ENCODE measurements at places on chromosomes 13 and 19.

DNA sequence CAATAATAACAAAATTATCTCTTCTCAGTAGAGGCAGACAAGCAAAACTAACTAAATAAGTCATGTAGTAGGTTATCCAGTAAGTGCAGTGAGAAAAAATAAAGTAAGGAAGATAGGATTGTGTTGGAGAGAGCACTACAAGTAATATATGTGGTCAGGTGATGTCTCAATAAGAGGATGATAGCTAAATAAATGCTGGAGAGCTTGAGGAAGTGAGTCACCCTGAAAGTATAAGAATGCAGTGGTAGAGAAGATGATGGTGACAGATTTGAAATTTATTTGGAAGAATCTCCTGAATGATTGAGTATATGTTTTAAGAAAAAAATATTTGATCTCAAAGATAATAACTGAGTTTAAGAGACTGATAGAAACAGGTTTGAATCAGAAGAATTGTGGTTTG is 152.2 kb upstream of the PRR20A start:
- no peak for DNase-seq

- DNase-seq: no peak
Measured at GRCh38 chr19:4580021-4580901, 20.8 kb upstream of the SEMA6B start.

DNA sequence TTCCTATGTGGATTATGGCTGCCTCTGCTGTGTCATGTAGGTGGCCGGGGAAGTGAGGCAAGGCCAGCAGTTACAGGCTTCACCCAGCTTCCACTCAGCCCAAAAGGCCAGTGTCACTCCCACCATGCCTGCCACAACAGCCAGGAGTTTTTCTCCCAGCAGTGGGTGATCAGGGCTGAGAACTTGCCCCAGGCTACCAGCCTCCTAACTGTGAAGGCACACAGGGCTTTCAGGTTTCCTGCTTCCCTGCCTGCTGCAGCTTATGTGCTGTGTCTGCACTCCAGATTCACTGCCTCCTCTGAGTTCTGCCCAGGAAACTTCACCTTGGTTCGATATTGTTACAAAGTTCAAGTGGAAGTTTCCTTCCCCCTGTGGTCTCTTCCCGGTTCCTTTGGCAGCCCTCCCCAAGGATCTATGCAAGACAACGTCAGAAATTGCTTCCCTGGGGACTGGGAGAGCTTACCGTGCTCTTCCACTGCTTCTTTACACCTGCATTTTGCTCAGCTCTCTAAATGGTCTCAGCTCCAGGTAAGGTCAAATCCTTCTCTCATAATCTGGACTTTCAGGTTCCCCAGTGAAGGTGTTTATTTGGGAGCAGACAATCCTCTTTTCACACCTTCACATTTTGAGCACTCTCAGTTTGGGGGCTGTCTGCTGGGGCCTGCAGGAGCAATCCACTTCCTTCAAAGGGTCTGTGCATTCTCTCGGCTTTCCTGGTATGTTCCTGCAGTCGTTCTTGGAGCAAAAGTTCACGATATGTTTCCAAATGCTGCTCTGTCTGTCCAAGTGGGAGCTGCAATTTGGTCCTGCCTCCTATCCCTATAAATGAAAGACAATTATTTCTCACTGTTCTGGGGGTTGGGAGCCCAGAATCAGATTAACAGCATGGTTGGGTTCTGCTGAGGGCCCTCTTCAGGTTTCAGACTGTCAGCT is 1730.1 kb upstream of the PRR20A start:
- DNase-seq: no peak

DNA sequence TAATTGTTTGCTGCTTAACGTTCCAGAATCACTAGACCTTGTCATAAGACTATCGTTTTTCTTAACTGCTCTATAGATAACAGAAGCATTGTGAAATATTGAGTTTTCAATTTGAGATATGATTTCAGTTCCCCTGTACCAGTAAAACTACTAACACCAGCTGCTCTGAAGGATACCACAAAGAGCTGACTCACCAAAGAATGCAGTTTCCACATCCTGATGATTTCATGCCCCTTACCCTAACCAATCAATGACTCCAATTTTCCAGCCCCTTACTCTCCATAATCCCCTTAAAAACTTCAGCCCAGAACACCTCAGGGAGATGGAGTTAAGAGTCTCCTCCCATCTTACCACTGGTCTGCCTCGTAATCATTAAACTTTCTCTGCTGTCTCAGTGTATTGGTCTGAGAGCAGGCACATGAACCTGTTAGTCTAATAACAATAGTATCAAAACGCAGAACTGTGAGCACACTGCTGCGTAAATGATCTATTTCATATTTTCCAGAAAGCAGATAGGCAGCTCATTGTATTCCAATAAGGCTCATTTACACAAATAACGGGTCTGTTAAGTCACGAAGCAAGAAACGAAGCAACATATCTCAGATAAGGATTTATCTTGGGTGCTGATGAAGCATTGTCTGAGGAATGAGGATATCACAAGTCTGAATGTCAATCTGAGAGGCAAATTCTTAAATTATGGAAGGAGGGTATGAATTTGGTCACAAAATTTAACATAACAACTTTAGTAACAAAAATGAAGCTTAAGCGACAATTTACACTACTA is 14.1 kb upstream of the CCNA1 start:
- no peak for DNase-seq

- DNase-seq: no peak
Measured at GRCh38 chr19:50000038-50000840, 24.9 kb downstream of the VRK3 start.

- DNase-seq: no peak
Measured at GRCh38 chr13:38430796-38431195, 81.1 kb downstream of the UFM1 start.

DNA sequence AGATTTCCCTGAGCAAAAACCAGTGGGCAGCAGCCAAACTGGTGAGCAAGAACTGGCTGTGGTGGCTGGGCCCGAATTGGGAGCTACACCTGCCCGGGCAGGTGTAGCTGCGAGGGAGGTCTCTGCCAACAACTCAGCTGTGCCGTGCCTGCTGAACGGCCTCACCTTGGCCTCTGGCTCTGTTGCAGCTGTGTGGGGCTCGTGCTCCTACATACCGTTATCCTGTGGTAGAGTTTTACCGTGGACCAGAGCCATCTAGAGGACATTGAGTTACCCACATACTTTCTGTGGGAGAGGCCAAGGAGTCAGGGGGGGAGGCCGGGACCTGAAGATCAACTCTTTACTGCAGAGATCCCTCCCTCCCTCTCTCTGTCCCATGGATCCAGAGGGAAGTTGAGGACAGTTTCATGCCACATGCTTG is 113.2 kb downstream of the TM9SF2 start:
- DNase-seq: no peak

DNA sequence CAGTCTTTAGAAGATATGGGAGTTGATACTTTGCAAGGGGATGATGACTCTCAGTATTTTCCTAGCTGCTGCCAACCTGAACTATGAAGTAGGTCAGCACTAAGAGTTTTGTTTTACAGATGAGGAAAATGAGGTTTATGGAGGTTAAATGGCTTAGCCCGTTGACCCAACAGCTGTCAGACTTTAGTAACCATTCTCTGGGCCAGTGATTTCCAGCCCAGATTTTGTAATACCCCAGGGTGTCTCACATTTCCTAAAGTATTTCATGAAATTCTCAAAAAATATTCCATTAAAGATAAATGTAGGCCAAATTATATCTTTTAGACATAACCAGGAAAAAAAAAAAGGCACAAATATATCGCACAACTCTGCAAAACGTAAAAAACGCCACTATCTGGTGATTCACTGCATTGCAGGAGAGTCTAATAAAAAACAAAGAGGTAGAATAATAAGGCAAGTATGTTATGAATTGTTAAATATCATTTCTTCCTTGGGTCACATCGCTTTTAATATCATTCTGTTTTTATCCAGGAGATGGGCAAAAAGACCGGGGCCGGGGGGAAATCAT is 112.5 kb downstream of the DACH1 start:
- no peak for DNase-seq

DNA sequence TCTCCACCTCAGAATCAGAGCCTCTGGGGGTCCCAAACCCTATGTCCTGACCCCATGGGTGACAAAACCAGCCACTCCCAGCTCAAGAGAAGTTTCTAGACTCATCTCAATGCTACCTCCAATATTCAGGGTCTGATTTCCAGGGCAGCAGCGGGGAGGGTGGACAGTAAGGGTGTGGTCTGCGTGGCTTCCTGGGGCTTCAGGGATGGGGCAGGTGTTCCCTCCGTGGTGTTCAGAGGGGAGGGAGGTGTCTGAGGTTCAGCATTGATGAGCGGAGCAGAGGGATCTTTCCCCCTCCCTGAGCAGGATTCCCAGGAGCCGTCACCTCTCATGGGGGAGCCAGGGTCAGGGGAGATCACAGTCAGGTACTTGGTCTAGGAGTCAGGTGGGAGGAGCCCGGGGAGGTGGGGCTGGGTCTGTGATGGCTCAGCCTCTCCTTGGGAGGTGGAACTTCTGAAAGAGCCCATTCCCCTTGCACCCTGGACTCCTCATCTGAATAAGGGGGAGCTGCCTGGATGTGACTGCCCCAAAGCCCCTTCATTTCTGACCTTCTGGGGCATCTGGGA is 2.9 kb downstream of the LILRA2 start:
- DNase-seq: no peak

- DNase-seq: no peak
Measured at GRCh38 chr19:7346488-7346971, 2.2 kb upstream of the ARHGEF18 start.

DNA sequence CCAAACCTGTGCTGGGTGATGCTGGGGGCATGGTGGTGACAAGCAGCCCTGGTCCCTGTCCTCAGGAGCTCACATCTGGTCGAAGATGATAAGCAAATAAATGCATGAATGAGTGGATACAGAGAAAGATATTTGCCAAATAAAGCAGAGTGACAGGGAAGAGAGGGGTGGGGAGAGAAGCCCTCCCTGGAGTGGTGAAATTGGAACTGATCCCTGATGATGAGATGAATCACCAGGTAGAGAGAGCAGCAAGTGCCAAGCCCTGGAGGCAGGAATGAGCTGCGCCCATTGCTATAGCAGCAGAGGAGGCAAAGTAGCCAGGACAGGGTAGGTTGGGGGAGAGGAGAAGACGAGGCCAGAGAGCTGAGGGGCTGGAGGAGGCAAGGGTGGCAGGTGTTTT is 13.7 kb downstream of the FXYD5 start:
- no peak for DNase-seq

DNA sequence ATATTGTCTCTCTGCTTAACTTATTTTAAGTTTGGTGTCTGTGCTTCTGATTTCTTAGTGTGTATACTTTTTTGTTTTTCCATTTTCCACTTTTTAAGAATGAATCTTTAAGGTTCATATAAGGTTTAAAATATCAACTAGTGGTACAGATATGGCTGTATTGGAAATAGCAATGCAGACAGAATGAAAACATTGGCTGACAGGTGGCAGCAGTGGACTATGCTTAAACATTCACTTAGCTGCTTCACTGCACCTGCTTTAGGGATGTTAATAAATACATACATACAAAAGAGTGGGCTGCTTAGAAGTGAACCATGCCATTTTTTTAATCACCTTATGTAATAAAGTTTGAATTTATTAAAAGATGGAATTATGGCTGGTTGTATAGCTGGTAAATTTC is 27.3 kb downstream of the TM9SF2 start:
- no peak for DNase-seq

DNA sequence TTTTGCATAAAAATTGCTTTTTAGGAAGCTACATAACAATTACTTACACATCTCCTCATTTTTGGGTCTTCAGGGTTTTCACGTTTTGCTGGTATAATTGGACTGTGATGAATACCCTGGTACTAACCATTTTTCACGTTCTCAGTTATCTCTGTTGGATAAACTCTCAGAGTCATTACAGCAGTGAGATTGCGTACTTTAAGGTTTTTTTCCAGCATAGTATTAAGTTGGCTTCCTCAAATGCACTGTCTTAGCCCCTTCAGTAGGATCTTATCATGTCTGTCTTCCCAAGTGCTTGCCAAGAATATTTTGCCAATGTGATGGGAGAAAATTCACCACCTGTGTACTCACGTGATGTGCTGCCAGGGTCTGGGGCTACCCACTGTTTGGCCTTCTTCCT is 342.5 kb downstream of the TEX29 start:
- no peak for DNase-seq

DNA sequence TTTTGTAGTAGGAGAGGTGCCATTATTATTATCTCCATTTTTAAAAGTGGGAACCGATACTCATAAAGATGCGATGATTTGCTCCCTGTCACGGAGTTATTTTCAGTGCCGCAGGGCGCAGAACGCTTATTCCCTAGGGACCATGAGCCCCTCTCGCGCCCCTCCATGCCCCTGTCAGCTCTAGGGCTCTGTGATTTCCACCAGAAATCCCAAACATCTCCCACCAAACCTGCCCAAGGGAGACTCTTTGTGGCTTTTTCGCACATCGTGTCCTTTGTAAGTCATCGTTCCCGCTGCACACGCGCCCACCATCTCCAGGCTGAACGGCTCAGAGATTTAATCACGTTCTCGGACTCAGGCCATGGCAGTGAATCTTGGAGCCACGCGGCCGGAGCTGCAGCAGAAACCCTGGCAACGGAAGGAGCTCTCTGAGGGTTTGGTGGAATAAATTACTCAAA is 105.1 kb downstream of the DNAJC15 start:
- no peak for DNase-seq

- no peak for DNase-seq
Measured at GRCh38 chr13:35743165-35743564, 266.7 kb upstream of the MAB21L1 start.

GRCh38 chr13:102863590-102863989 is 17.8 kb downstream of the ERCC5 start:
- no peak for DNase-seq

DNA sequence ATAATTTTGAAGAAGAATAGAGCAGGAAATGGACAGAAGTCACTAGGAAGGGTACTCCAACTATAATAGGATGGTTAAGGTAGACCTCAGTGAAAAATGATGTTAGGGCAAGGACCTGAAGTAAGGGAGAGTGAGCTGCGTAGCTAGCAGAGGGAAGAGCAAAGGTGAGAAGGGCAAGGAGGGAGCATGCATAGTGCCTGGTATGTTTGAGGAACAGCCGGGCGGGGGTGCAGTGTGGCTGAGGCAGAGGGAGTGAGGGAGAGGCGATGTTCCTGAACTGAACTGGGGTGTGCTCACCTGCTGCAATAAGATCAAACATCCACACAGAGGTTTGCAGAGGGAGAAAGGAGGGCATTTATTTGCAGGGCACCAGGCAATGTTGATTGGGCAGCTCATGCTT is 110.4 kb downstream of the DNAJC15 start:
- no peak for DNase-seq

GRCh38 chr13:96181911-96182310 is 92.0 kb downstream of the HS6ST3 start:
- no peak for DNase-seq

GRCh38 chr13:25169356-25169755 is 2.7 kb downstream of the AMER2 start:
- DNase-seq: no peak

- no peak for DNase-seq
Measured at GRCh38 chr19:31883296-31883990, 462.0 kb upstream of the ZNF507 start.

DNA sequence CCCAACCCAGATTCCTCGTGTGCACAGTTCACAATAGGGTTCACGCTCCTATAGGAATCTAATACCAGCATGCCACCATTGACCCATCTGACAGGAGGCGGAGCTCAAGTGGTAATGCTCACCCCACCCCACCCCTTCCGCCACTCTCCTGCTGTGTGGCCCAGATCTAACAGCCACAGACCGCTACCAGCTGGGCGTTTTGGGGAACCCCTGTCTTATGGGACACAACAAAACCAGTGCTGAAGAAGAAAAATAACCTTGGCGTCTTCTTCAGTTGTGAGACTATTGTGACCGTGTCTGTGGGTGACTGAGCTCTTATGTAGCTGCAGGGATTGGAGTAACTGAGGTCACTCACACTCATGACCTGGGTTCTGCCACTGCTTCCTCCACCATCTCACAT is 5.2 kb upstream of the OR10H1 start:
- no peak for DNase-seq

Measured in omental fat pad (tissue), 4 donors.